GM12892 (cell line): ENCODE measurements at places on chromosomes 1 and 21.

- DNase-seq, result no peak
Measured at GRCh38 chr21:38917043-38917774, 111.5 kb downstream of the ETS2 start.

DNA sequence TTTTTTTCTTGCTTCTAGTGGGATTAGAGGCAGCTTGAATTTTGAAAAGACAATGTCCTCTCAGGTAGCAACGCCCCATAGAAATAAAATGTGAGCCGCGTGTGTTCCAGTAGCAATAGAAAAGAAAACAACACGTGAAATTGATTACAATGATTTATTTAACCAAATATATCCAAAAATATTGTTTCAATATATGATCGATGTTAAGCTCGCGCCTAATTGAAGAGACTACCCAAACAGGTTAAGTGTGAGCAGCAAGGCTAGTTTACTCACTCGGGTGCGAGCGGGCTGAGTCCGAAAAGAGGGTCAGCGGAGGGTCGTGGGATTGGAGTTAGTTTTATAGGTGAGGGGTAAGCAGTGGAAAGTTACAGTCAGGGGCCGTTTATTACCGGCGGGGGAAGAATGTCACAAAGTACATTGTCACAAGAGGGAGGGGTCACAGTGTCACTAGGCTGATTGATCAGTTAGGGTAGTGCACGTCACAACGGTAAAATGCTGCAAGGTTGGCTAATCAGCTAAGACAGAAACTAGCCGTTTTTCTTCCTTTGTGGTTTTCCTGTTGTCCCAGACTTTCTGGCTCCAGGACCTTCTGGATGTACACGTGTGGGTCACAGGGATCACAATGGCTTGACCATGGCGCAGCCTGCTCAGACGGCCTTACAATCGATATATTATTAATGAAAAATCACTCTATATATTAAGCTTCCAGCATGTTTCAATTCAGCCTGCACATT lies 697 bp upstream of the ZNF670 start:
- no peak for DNase-seq

GRCh38 chr1:4380564-4381168 lies 273.7 kb upstream of the AJAP1 start:
- no peak for DNase-seq

- DNase-seq, result no peak
Measured at GRCh38 chr21:14737284-14737691, 191.2 kb upstream of the SAMSN1 start.

DNA sequence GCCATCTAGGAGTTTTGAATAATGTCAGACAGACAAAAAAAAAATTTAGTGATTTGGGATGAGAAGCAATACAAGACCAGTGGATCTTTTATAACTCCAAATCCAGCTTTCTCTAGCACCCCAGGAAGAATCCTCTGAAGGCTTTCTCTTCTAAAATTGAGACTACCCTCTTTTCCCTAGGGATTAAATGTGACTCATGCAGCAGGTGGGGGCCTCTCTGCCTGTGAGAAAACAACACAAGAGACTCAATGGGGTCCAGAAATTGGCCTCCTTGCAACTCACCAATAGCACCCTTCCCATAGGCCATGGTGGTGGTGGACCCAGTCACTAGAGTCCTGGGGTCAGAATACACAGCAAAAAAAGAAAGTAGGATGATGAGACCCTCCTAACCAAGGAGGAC lies 120.3 kb upstream of the ATP1A1 start:
- DNase-seq, result no peak

- no peak for DNase-seq
Measured at GRCh38 chr1:53543130-53543777, 84.1 kb downstream of the DMRTB1 start.

GRCh38 chr1:21278860-21279845 lies 11.1 kb downstream of the ECE1 start:
- no peak for DNase-seq

- DNase-seq, result no peak
Measured at GRCh38 chr1:87830432-87830978, 501.8 kb downstream of the LMO4 start.

DNA sequence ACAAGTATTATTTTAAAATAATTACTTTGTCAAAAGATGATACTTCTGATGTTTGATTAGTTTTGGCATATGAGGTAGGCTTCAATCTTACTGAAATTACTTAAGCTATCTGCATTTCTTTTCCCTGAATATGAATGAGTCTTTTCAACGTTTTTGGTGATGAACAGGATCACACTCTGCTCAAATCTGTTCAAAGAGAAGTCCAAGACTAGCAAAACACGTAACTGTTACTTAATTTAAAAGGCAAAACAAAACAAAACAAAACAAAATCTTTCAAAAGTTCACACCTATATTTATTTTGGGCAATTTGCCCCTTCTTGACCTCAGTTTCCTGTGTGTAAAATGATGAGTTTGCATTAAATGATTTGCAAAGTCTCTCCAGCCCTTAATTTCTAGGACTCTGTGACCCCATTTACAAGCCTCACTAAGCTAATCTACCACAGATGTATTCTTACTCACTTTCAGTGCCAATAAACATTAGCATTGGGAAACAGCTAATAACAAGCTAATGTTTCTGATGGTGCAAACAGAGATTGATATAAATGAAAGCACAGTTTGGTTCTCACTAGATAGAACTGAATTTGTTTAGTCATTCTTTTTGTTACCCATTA lies 865.4 kb downstream of the LTN1 start:
- DNase-seq, result no peak

DNA sequence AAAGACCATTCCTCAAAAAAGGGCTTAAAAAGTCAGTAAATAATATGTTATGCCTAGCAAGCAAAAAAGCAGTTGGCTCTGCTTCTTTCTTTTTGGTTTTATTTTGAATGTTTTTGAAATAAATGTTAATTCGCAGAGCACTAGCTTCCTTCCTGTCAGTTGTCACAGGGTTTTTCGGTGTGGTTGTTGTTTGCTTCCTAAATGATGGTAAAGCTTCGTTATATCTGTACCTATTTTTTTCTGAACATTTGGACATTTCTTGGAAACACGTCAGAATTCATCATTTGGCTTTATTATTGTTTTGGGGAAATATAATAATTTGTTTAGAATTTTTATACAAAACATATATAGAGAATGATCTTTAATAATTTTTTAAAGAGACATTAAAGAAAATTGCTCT lies 351.9 kb upstream of the SGIP1 start:
- no peak for DNase-seq

- no peak for DNase-seq
Measured at GRCh38 chr1:16141573-16142336, 14.1 kb downstream of the EPHA2 start.

DNA sequence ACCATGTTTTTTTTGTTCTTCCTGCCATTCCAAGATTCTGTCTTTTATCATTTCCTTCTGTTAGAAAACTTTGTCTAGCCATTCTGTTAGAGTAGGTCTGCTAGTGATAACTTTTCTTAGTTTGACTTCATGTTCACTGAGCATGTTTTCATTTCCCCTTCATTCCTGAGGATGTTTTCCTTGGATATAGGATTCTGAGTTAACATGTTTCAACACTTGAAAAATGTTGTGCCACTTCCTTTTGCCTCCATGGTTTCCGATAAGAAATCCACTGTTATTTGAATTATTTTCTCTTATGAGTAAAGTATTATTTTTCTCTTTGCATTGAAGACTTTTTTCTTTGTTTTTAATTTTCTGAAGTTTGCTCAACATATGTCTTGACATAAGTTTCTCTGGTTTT lies 66.7 kb downstream of the ATP1A1 start:
- no peak for DNase-seq

- DNase-seq, result no peak
Measured at GRCh38 chr1:211382182-211382713, 55.6 kb downstream of the TRAF5 start.

- DNase-seq, result no peak
Measured at GRCh38 chr1:76690766-76691165, 176.5 kb upstream of the ST6GALNAC5 start.

DNA sequence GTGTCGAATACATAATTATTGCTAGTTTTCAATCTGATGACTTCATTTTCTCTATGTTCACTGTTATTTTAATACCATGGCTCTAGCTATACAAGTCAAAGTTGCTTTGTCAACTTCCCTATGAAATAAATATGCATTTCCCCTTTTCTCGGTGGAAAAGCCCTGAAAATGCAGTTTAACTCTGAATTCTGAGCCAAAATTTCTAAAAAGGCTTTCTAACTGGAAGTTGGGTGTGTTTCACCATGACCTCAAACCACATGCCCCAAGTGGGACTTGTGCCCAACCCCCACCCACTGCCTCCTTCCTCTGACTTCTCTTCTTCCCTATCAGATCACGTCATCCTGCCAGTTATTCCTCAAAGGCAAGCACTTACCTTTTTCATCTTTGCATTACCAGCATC lies 8.9 kb downstream of the MKNK1 start:
- no peak for DNase-seq

- no peak for DNase-seq
Measured at GRCh38 chr1:97427371-97427770, 493.5 kb downstream of the DPYD start.

- no peak for DNase-seq
Measured at GRCh38 chr1:30984165-30984889, 75.8 kb upstream of the SDC3 start.

GRCh38 chr1:14961661-14962267 lies 191.8 kb upstream of the TMEM51 start:
- DNase-seq, result no peak

GRCh38 chr1:64675718-64676345 lies 69.0 kb upstream of the RAVER2 start:
- no peak for DNase-seq

- DNase-seq, result no peak
Measured at GRCh38 chr1:200668514-200669313, 993 bp downstream of the DDX59 start.

DNA sequence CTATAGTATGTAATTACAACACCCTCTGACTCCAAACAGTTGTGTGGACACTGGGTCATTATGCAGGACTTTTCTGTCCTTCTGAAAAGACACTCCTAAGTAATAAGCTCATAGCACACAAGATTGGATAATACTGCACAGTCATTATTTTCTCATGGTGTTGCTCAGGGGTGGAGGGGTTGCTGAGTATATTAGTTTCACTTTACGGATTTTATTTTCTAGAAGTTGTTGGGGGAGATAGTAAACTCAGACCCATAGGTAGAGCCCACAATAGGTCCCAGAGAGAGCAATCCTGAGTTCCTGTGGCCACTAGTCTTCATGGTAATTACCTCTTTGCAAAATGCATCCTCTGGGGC lies 53.4 kb downstream of the DUSP10 start:
- no peak for DNase-seq

GRCh38 chr1:5839881-5840550 lies 152.2 kb downstream of the NPHP4 start:
- DNase-seq, result no peak

- no peak for DNase-seq
Measured at GRCh38 chr1:86573763-86574484, 27.0 kb downstream of the CLCA4 start.

- no peak for DNase-seq
Measured at GRCh38 chr21:23963454-23963853, 1643.8 kb downstream of the MRPL39 start.

- no peak for DNase-seq
Measured at GRCh38 chr1:57860325-57860724, 436.5 kb upstream of the DAB1 start.

- no peak for DNase-seq
Measured at GRCh38 chr1:78101514-78101913, 55.7 kb downstream of the GIPC2 start.
